Effector CD4-positive, alpha-beta T cell (primary cell): ENCODE measurements at places on chromosomes 6 and 20.

GRCh38 chr20:32036716-32037485 is 15.1 kb upstream of the HCK start:
- no peak for DNase-seq

GRCh38 chr6:34424200-34425131 is 1.4 kb downstream of the RPS10 start:
- no peak for DNase-seq

- no peak for DNase-seq
These were observed 301.1 kb upstream of the RNF217 start for GRCh38 chr6:124661097-124661661.

DNA sequence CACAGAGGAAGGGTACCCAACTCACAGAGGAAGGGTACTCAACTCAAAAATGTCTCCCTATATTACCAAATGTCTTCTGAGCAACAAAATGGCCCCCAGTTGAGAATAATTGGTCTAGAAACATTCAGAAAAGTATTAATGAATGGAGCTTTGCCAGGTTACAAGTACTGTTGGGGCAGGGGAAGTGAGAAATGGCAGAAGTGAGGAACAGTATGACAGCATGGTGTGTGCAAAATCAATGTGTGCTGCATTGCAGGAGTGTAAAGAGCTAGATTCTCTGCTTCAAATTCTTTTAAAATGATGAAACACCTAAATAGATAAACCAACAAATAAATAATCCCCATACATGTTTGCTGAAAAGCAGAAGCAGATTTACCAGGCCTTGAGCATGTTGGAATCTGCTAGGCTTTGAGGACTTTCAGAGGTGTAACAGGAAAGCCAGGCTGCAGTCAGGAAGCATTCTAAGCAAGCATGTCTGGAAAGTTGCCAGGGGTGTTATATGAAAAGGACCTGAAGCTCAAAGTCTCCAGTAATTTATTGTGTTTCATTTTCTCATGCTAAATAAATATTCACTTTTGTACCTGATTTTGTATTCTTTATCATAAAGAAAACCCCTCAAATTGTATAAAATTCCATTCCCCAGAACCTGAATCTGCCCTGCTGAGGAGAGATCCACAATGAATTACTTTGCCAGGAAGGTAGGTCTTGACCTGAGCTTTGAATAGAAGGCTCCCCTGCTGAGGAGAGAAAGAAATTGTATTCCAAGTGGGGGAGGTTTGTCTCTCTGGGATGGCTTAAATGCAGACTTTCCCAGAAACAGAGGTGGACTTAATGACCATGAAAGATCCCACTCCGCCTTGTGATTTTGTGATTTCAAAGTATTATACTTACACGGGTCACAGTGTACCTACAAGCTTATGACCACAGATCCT is 265.0 kb upstream of the MARCKS start:
- no peak for DNase-seq

DNA sequence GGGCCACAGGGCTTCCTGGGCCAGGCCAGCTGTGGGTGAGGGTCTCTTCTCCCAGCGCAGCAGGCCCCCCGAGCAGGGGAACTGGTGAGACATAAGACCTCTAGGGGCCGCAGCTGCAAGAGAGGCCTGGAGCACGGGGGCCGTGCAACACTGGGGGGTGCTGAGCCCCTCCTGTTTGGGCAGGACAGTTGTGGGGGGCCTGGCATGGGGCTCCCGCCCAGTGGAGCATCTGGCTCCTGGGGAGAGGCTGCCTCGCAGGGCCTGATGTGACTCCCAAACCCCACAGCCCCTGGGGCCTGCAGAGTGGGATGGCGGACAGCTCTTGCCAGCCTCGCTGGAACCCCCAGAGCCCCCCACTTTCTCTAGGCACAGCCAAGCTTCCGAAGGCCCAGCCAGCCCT is 16.9 kb upstream of the GATA5 start:
- DNase-seq = no peak

- no peak for DNase-seq
These were observed 192.4 kb upstream of the ZNF217 start for GRCh38 chr20:53786071-53786444.

GRCh38 chr6:158552055-158552795 is 7.7 kb upstream of the TMEM181 start:
- DNase-seq = no peak

DNA sequence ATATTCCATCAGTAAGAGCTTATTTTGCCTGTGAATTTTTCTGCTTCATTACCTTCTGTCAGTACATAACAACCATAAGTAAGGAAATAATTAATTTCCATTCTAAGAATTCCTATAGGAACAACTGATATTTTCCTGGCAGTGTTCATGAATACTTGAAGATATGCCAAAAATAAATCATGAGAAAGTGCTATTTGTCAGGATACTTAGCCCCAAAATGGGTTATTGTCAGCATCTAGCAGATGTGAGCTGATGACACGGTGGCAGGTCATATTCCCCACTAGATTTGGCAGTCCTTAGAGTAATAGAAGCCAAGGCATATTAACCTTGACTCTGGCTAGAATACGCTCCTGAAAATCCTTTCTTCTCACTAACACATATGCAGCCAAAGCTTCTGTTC is 43.2 kb upstream of the CRISP1 start:
- DNase-seq = no peak

DNA sequence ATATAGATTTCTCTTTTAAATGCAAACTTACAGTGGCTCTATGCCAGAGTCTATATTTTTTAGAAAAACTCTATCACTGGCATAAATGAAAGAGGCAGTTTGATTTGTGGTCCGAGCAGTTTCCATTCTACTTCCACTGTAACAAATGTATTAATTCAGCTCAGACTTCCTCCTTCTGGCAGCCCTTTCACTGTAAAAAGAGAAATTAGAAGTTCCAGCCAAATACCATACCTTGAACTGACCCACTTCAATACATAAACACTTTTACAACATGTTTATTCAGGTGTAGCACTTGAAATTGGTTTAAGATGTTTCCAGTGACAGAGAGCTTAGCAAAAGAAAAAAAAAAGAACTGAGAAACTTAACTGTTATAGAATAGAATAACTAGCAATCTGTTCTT is 99.3 kb downstream of the BMP5 start:
- DNase-seq = no peak

DNA sequence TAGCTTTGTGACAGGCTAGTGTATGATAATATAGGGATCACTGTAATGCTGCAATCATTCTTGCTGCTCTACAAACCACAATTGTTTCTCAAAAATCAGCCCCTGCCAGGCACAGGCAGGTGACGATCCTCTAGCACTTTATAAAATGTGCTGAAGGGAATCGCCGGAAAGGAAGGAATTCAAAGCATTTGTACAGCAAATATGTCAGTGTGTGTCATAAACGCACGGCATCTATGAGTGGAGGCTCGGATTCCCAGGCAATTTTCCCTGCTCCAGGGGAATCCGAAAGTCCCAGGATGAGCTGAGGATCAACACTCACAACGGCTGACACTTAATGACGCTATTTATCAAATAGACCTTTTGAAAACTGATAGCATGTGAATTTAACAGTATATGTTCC is 1.4 kb downstream of the PHACTR1 start:
- no peak for DNase-seq

DNA sequence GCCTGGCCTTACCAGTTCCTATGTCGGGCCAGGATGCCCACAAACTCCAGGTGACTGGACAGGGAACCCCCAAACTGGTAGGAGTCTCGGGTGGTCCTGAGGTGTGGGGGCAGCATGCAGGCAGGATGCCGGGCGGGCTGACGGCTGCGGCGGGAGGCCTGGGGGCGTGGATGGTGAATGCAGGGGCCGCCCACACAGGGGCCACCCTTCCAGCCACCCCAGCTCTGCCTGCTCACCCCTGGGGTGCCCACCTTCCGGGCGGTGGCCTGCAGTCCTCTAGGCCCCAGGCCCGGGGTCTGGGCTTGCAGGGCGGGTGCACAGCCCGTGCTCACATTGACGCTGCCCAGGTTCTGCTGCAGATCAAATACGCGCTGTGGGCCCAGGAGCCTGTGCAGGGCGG is 8.4 kb downstream of the ADRM1 start:
- DNase-seq = no peak

GRCh38 chr6:106138151-106138550 is 52.0 kb downstream of the PRDM1 start:
- DNase-seq = no peak

DNA sequence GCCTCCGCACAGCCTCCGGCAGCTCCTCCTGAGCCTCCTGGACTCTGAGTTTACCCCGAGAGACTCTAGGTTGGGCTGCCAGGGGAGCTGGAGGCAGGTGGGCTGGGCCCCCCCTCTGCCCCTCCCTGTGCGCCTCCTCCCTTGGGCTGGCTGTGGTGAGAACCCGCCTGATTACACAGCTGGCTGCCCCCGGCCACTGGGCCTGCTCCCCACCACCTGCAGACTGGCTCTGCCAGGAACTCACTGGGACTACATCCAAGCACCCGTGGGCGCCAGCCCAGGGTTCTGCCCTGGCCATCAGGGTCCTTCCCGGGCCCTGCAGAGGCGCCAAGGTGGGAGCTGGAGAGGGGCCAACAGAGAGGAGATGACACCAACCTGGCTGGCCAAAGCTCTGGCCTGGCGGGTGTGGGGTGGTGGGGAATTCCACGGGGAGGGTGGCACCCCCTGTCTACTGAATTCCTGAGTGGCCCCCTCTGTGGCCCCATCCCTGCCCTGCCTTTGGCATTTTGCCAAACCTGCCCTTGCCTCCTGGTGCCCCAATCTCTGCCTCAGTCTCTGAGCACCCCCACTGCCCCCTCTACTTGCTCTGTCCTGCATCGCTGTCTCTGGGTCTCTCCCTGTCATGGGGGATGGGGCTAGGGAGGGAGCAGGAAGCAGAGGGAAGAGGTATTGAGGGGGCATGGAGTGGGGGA is 21.9 kb upstream of the CDH22 start:
- no peak for DNase-seq
